ENCODE measurements at places on chromosomes 7 and 10.
A peak's percentile ranks its signal among the peaks of the same experiment; 100 is the strongest.

DNA sequence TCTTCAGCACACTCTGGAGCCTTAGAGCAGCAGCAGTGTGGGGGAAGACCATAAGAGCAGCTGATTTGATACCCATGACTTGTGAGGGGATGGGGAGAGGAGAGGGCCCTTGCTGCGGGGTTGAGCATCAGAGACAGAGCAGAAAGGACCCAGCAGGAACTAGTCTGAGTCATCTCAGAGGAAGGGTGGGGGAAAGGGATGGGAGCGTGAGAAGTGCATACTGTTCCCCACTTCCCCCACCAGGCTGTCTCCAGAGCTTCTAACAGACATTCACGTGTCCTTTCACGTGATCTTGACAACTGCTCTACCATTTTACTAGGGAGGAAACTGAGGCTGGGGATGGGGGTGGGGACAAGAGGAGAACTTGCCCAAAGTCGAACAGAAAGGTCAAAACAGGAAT is 38.7 kb downstream of the FAM241B start:
- no peak for DNase-seq

DNA sequence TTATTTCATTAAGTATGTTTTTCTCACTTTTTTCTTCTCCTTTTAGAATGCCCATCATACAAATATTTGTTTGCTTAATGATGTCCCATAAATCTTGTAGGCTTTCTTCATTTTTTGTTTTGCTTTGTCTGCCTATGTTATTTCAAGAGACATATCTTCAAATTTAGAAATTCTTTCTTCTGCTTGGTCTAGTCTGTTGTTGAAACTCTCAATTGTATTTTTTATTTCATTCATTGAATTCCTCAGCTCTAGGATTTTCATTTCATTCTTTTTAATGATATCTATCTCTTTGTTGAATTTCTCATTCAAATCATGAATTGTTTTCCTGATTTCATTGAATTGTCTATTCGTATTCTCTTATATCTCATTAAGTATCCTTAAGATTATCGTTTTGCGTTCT is 125.1 kb upstream of the VIPR2 start:
- DNase-seq = no peak

- DNase-seq = no peak
Measured at GRCh38 chr7:24910551-24911212, 69.3 kb downstream of the OSBPL3 start.

- no peak for DNase-seq
Measured at GRCh38 chr10:132654708-132655661, 117.4 kb downstream of the INPP5A start.

GRCh38 chr10:60958892-60959601 is 15.1 kb upstream of the RHOBTB1 start:
- DNase-seq = no peak

DNA sequence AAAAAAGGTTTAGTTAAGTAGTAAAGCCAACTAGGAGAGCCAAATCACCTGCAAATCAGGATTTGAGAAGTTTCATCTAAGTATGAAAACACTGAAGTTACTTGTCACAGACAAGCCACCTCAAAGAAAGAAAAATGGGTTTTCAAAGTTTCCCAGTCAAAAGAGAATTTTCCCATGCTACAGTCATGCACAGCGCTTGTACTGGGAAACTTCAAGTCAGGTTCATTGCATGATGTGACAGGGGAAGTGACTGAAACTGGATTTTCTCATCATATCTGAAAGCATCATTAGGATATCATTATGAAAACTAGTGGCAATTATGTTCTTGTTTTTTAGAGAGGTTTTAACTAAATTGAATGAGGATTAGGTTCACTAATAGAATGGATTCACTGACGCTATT is 167.0 kb downstream of the SGMS1 start:
- no peak for DNase-seq

GRCh38 chr10:126099366-126099765 is 203.0 kb downstream of the FANK1 start:
- DNase-seq = no peak

DNA sequence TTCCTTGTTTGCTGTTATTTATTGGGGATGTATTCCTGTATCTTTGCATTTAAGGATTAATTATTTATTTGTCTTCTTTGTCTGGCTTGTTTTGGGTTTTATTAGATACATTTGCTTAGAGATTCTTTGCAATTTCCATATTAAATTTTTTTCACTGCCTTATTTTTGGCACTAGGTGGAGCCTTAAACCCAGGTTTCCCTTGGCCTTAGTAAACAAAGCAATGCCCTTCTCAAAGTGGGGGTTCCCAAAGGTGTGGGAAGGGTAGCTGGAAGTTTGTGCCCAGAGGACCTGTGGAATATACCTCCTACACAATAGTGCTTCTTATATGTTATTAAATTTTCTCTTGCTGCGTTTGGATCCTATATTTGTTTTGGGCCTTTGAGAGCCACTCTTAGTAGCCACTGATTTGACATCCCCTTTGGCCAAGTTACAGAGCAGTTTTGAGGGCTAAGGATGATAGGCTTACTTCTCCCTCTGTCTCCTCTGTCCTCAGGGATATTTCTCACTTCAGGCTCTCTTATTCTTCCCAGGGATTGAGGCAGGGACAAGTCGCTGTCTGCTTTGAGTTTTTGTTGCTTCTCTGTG is 162.3 kb downstream of the ITGB1 start:
- DNase-seq = peak; percentile 14

DNA sequence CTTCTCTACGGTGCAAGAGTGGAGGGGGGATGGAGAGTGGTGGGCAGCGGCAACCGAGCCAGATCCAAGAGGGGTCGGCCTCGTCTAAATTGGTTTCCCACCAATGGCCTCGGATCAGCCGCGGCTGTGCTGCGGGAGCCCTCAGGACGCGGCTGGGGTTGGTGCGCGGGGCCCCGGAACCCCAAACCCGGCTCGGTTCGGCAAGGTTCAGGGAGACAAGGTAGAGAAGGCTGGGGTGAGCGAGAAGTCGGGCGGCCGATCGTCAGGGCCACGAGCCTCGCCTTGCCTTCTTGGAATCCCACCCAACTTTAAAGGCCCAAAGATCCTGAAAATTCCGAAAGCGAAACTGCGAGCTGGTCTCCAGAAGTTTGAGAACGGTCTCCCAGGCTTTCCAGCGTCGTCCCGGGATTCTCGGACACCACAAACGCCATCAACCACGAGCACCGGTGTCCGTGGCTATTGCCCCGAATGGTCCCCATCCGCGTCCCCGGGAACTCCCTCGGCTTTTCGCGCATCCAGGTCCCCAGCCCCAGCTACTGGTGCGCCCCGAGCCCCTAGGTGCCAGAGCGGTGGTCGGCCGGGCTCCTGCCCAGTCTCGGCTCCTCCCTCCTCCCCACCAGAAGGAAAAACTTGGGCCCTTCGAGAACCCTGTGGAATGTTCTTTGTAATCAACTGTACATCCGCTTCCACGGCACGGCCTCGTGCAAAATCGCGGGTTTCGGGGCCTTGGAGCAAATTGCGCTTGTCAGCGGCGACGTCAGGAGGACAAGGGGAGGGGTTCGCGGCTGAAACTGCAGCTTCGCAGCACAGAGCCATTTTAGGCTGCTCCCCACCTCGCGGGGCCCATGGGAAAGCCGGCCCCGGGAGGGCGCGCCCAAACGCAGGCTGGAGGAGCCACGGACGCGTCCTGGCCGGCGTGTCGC is 3.2 kb downstream of the SFMBT2 start:
- DNase-seq = no peak

- peak; percentile 46 for DNase-seq
Measured at GRCh38 chr7:105521027-105521716, 899 bp downstream of the PUS7 start.

- DNase-seq = no peak
Measured at GRCh38 chr10:7659560-7659959, 7.2 kb downstream of the ITIH5 start.

GRCh38 chr10:93462881-93463280 is 19.3 kb downstream of the MYOF start:
- DNase-seq = no peak

DNA sequence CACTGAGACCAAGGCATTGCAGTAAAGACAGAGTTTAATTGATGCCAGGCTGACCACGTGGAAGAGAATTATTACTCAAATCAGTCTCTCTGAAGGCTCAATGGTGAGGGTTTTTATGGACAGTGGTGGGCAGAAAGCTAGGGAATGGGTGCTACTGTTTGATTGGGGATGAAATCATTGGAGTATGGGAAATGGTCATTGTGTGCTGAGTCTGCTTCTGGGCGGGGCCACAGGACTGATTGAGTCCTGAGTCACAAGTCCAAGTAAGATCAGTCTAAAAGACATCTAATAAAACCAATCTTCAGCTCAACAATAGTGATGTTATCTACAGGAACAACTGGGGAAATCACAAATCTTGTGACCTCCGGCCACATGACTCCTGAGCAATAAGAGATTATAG is 868.4 kb downstream of the SORCS3 start:
- DNase-seq = no peak

DNA sequence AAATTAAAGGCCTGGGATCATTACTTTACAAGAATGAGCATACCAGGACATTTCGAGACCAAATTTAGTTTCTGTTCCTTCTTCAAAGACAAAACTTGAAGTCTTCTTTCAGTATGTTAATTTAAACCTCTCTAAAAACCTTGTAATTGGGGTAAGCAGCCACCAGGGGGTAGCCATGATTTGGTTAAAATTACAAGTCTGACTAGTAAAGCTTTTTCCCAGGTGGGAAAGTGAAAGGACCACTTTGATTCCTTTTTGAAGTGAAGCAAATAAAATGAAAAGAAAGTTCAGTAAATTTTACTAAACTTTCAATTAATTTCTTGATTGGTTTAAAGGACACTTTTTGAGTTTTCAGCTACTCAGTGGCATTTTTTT is 294.3 kb downstream of the BBS9 start:
- DNase-seq = no peak

DNA sequence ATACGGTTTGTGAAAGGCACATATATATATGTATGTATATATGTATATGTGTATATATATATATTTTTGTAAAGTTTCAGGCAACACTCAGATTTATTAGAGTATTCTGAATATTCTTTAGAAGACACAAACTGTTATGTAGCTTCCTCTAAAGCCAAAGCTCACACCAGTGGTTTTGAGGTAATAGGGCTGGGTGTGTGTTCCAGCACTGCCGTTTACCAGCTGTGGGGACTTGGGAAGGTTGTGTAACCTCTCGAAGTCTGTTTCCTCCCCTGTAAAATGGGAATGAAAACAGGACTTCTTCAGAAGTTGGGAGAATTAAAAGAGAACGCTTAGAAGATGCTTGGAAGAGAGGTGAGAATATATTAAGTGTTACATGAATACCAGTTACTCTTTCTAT is 94.8 kb downstream of the PRPF18 start:
- no peak for DNase-seq

GRCh38 chr7:44150466-44150832 is 9.3 kb upstream of the MYL7 start:
- DNase-seq = no peak

DNA sequence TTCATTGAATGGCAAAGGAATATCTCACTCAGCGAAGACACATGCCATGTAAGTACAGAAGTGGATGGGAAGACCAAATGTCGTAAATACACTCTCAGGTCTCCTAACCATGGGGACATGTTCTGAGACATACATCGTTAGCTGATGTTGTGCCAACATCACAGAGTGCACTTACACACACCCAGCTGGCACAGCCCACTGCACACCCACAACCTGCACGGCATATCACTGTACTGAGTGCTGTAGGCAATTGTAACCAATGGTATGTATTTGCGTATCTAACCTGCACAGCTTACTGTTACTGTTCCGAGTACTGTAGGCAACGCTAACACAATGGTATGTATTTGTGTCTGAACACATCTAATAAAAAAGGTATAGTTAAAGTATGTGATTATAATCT is 550.4 kb downstream of the PTPRN2 start:
- DNase-seq = no peak

- no peak for DNase-seq
Measured at GRCh38 chr7:106875508-106875907, 10.4 kb downstream of the PIK3CG start.

- DNase-seq = no peak
Measured at GRCh38 chr10:128064970-128065580, 61.1 kb downstream of the MKI67 start.

- no peak for DNase-seq
Measured at GRCh38 chr10:102721954-102722353, 7.5 kb downstream of the SFXN2 start.

- no peak for DNase-seq
Measured at GRCh38 chr10:76309070-76309469, 877.6 kb downstream of the LRMDA start.

- no peak for DNase-seq
Measured at GRCh38 chr10:35946556-35946955, 304.5 kb upstream of the FZD8 start.

DNA sequence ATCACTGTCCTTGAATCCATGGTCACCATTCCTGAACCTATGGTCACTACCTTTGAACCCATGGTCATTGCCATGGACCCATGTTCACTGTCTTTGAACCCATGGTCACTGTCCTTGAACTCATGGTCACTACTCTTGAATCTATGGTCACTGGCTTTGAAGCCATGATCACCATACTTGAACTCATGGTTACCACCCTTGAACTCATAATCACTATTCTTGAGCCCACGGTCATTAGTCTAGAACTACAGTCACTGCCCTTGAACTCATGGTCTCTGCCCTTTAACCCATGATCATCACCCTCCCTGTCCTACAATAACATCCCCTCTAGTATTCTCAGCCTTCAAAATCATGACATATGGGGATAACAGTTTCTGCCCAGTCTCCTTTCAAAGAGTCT is 270.5 kb downstream of the CXCL12 start:
- no peak for DNase-seq

DNA sequence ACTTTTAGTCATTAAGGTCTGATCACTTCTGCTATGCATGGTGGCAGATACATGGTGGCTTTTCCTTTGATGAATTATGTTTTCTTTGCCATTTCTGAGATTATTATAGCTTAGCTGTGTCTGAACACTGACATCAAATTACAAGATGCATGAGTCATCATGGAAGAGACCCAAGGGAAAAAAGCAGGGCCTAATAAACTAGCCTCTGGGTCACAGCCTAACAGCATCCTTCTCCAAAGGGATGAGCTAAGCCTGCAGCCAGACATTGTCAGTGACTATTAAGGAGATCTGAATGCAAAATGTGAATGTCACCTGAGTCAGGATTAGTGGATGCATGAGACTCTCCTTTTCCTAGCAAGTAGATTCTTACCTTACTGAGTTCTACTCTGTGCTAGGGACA is 19.1 kb upstream of the OGDHL start:
- DNase-seq = no peak

DNA sequence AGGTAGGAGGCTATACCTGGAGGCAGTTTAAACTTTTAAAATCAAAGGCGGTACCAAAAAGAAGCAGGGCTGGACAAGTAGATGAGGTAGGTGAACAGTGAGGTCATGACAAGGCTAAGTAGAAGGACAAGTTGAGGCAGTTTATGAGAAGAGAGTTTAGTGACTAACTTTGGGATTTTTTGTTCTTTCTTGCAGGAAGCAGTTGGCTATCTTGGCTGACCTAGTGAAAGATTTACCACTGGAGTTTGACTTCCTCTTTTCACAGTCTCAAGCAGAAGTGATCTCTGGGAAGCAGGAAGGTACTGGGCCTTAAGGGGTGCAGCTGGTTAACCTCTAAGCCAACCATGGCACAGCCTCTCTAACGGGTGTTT is 26.3 kb downstream of the ENTPD7 start:
- DNase-seq = no peak

DNA sequence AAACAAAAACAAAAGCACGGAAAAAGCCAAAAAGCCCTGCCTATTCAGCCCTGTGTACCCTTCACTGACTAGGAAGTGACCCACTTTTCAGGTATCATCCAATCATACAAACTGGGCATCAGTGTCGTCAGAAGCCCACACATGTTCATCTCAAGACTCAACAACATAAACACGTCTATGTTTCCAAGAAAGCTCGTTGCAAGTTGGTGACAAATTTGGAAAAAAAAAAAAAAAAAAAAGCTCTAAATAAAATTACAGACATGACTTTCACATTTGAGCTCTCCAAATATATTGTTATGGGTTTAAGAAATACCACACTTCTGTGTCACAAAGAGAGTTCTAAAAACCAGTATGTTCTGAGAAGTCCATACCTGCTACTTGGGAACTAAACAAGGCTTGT is 204.7 kb upstream of the KLF14 start:
- DNase-seq = no peak
